ENCODE measurements at places on chromosomes 16 and 17.

GRCh38 chr17:72510351-72511016 lies 389.7 kb downstream of the SOX9 start:
- DNase-seq = peak; percentile 27

- DNase-seq = peak; percentile 12
These were observed 194.6 kb upstream of the DYNLRB2 start for GRCh38 chr16:80346111-80346632.

DNA sequence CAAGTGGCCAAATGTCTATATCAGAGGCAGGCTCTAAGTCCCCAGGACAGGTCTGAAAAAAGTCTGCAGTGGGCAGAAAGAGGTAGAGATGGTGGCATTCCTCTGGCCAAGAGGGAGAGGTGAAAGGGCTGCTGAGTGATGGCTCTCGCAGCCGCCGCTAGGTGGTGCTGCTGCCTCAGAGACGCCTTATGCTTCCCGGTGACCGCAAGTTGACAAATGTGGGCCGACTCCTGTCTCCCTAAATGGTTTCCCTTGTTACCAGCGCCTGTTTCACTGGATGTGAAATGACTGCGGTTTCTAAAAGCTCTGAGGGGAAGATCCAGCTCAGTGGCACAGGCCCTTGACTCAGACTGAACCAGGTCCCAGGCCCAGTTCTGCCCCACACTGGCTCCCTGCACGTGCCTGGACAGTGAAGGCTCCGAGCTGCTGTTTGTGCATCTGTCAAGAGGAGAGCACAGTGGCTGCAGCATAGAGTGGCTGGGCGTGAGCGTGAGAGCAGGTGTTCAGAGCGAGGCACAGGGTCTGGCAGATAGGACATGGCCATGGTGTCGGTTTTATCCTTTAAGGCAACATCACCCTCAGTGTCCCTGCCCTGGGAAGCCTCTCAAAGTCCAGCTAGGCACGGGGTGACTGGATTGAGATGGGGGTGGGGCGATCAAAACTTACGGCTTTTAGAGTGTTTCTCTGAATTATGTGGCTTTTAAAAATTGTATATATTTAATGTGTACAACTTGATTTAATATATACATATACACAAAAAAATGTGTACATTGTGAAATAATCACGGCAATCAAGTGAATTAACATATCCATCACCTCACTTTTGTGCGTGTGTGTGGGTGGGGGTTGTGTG lies 19.9 kb downstream of the CLEC16A start:
- DNase-seq = peak; percentile 78

DNA sequence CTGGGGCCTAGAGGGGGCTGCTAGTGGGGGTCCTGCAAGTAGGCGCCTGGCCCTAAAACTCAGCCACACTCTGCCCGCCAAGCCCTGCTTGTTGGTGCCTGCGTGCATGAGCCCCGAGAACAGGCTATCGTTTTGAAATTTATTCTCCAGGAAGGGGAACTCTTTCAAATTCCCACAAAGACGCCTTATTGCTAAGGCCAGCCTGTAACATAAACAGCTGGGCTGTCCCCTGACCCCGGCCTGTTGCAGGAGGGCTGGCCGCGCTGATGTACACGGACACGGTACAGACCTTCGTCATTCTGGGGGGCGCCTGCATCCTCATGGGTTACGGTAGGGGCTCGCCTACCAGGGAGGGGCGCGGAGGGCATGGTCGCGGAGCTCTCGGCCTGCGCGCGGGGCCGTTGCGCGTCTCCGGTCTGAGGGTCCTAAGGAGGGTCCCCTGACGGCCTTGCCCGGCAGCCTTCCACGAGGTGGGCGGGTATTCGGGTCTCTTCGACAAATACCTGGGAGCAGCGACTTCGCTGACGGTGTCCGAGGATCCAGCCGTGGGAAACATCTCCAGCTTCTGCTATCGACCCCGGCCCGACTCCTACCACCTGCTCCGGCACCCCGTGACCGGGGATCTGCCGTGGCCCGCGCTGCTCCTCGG lies 4.3 kb downstream of the SLC5A2 start:
- no peak for DNase-seq

GRCh38 chr17:29252101-29252791 lies 5.6 kb downstream of the CRYBA1 start:
- DNase-seq = peak; percentile 51

DNA sequence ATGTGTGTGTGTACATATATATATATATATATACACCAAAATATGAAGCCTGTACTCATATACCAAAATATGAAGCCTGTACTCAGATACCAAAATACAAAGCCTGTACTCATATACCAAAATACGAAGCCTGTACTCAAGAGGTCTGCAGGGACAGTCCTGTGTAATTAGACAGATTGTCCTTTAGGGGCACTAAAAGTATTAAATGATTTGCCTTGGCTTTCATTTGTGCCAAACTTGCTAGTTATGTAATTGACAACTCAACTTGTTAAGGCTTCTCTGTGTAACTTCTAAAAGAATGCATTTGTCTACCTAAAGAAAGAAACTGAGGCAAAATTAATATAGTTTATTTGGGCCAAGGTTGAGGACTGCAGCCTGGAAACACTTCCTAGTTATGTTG lies 30.8 kb upstream of the DHX40 start:
- peak; percentile 30 for DNase-seq

DNA sequence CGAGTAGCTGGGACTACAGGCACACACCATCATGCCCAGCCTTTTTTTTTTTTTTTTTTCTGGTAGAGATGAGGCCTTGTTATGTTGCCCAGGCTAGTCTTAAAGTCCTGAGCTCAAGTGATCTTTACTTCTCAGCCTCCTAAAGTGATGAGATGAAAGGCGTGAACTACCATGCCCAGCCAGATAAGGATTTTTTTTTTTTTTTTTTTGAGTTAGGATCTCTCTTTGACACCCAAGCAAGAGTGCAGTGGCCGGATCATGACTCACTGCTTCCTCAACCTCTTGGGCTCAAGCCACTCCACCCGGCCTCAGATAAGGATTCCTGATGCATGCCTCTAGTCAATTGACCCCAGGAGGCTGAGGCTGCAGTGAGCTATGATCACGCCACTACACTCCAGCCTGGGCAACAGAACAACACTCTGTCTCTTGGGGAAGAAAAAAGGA lies 11.2 kb upstream of the PLEKHG4 start:
- no peak for DNase-seq

DNA sequence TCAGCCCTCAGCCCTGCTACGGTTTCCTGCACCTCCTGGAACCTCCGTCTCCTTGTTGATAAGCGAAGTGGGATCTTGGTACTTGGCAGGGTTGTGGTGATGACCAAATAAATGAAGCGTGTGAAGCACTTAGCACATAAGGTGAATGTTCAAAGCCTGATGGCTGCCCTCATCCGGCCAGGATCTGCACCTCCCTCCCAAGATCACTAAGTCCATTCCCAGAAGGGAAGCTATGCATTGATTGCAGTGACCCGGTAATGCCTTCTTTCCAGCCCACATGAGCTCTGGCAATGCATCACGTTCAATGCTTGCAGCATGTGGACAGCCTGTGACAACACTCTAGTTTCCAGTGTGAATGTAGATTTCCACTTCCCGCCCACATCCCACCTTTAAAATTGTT lies 24.9 kb upstream of the RHOT1 start:
- no peak for DNase-seq

GRCh38 chr17:55641676-55642081 lies 81.0 kb downstream of the TMEM100 start:
- peak; percentile 30 for DNase-seq

- DNase-seq = no peak
These were observed 189.4 kb downstream of the RAB11FIP4 start for GRCh38 chr17:31580706-31581490.

GRCh38 chr16:86520317-86521210 lies 10.2 kb downstream of the FOXF1 start:
- no peak for DNase-seq

GRCh38 chr17:1231456-1231855 lies 38.8 kb upstream of the BHLHA9 start:
- no peak for DNase-seq

DNA sequence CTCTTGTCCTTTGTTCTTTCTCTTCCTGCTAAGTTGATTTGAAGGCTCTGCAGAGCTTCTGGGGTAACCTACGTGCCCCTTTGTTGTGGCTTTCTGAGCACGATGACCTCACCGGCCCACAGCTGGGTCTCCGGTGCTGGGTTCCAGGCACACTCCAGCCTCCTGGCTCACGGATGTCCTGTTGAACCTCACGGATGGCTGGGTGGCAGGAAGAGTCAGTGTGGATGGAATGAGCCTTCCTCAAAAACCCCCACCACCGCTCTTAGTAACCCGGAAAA lies 116.0 kb downstream of the SOCS1 start:
- DNase-seq = no peak

GRCh38 chr16:51150888-51151320 lies at the start of gene SALL1:
SALL1 (minus strand) TSS chr16:51151270; CDS start chr16:51151241, 29 bp downstream.
- DNase-seq = no peak

DNA sequence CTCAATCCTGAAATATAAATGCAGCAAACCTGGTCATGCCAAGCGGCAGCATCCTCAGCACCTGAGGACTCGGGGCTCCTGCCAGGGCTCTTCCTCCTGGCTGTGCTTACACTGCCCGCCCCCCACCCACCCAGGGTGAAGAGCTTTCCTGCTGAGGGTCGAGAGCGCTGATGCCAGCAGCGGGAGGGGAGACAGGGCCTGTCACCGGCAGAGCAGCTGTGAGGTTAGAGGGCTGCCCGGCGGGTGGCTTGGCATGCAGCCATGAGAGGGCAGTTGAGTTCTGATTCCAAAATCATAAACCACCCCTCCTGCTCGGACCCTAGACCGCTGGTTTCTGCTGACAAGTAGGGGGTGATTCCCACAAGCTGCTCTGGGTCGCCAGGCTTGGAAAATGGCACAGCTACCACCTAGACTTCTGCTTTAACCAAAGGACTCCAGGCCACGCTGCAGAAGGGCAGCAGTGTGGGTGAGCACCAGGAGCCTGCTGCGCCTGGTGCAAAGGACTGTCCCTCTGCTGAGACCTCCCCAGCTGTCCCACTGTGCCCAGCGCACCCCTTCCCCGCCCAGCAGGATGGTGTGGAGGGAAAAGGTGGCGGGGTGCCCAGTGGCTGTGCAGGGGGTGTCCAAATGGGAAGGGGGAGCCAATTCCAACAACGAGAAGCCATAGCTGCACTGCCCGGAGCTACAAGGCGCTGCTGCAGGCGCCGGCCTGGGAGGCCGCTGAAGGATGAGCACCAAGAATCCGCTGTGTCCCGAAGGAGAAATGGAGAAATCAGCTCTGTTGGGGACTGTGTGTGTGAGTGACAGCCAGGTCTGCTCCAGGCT lies 26.6 kb downstream of the MXRA7 start:
- DNase-seq = no peak

- no peak for DNase-seq
These were observed 14.6 kb upstream of the PITPNA start for GRCh38 chr17:1577182-1577581.

- no peak for DNase-seq
These were observed 20.4 kb upstream of the GRIN2A start for GRCh38 chr16:10202649-10203048.

DNA sequence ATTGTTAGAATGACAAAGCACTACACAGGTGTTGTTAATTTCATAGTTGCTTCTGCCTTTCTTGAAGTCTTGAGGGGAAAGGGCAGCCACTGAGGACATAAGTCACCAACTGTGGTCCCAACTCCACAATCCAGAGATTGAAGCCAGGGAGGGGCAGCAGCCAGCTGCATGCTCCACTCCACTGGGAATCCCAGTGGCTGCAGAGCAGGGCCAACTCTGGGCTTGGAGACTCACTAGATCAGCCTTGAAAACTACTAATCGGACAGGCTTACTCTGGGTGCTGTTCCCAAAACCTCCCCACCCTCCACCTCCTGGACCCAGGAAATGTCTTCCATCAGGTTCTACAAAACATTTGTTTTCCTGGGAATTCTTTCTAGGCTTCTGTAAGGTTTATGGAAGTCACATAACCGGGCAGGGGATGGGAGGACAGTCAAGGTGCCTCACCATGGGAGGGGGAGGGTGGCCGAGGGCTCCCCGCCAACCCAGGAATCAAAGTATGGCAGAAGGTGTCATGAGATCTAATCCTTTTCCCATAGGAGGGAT lies 68.0 kb downstream of the MYH13 start:
- no peak for DNase-seq

All from germinal center (tissue), 1 donor.